ENCODE measurements at places on chromosomes 2 and 18.

DNA sequence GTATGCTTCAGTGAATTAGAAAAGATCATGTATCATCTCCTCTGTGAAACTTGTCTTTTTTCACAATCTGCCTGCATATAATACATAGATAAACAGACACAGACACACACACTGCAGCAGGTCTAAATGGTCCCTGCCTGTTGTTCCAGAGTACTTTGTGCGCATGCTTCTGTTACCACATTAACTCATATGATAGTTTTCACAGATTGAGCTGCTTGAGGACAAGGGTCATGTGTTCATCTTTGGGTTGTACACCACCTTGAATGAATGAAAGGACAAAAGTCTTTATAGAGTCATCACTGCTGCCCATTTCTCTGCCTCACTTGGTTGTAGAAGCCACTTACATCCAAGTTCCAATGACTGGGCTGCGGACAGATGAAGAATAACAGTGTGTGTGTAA, 72.7 kb upstream of the GLS start:
- DNase-seq, result no peak

GRCh38 chr2:30380824-30381223, 66.2 kb upstream of the LCLAT1 start:
- no peak for DNase-seq

- DNase-seq, result no peak
Observed at GRCh38 chr2:238883421-238883901, 35.6 kb downstream of the TWIST2 start.

GRCh38 chr2:115314119-115314518, 871.7 kb downstream of the DPP10 start:
- no peak for DNase-seq

GRCh38 chr18:13501543-13501887, 224.8 kb downstream of the FAM210A start:
- no peak for DNase-seq

DNA sequence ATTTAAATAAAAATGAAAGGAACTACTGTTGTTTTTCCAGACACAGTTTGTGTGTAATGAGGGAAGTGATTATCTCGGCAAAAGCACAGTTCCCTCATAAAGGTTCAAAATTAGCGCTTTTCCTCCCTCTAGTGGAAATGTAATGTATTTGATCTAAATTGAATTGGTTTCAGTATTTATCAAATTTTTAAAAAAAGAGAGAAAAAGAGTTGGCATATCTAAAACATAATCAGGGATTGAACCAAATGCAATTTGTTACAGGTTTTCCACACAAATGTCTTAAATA, 37.5 kb downstream of the CMPK2 start:
- DNase-seq, result no peak

GRCh38 chr2:210475706-210476105, 853 bp downstream of the LANCL1 start:
- no peak for DNase-seq

DNA sequence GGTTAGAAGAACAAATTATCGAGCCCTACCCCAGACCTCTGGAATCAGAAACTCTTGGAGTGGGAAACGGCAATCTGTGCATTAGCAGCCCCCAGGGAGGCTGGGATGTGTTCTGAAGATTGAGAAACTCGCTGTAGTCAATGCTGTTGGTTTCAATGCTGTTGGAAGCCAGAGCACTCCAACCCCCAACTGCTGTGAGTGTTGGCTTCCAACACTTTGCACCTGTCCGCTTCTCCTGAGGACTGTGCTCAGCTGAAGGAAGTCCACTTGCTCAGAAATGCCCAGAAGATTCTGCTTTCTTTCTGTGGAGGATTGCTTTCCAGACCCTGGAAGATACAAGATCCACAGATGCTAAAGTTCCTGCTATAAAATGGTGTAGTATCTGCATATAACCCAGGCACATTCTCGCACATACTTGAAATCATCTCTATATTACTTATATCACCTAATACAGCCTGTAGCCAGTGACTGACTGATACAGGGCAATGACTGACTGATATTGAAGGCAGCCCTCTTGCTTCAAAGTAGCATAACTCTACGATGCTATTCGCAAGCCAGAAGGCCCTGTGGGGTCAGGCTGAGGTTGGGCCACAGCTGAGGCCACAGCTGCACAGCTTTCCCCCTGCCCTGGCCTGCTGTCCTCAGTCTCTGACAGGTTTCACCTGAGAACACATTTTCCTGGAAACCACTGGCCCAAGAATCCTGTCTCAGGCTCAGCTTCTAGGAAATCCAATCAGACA, 757.7 kb upstream of the ID2 start:
- no peak for DNase-seq

GRCh38 chr2:127514485-127514884, 11.8 kb downstream of the IWS1 start:
- peak; percentile 69 for DNase-seq

DNA sequence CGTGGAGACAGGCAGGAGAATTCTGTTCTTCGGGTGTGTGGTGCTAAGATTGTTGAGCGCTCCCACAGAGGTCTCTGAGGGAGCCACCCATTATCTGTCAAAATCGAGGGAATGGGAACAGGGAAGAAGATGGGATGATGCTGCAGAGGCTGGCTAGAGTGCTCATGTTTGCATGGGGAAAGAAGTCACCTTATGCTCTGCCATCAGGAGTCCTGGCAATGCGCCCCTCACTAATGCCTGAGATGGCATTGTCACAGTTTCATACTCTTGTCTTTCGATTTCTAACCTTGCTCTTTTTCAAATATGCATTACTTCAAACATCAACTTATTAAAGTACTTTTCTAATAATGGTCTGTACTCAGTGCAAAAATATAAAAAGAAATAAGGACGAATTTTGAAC, 463.3 kb upstream of the CELF4 start:
- DNase-seq, result no peak

DNA sequence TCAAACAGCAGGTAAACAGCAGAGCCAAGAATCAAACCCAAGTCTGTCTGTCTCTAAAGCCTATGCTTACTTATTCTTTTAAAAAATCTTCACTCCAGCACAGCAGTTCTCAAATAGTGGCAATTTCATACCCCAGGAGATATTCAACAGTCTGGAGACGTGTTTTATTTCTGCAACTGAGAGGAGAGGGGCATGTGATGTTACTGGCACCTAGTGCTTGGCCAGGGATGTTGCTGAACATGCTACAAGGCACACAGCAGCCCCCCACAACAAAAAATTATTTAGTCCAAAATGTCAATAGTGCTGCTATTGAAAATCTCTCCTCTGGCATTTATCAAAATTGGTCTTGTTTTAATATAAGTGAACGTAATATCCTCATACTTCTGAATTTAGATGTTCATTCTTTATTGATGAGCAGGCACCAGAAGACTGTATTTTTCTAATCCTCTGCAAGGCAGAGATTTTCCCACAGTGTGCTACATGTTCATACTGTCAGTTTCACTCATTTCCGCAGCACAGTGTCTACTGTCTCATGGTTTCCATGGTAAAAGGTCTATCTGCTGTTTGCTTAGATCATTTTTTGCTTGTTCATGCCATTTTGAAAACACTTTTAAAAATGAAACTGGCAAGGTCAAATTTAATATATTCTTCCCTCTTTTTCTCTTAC, 90.5 kb downstream of the LRATD1 start:
- no peak for DNase-seq

- DNase-seq, result no peak
Observed at GRCh38 chr2:61439241-61440002, 31.5 kb downstream of the USP34 start.

- no peak for DNase-seq
Observed at GRCh38 chr18:69250305-69251151, 150.2 kb upstream of the DOK6 start.

All from C1 segment of cervical spinal cord (tissue), 14 donors.